ENCODE measurements at places on chromosomes 3 and 15. TPM values are rescaled to one million over a fixed set of nuclear protein-coding genes. Genes with fewer than 3 reads are reported as not detected.

DNA sequence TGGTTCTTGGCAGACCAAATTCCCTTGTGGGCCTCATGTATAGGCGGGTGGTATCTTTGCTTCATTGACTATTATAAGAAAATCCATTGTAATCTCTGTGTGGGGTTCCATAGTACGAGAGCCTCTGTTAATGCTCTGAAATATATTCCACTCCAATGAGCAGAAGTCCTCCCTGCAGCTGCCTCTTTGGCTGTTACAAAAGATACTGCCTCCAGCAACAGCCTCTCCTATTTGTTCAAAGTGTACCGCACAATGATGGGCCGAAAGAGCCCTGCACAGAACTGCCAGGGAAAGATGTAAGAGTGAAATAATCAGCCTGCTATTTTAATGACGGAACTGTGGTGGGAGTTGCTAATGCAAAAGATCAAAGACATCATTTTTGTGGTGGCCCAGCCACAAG, 48.9 kb downstream of the GRK7 start:
- no peak for DNase-seq
- no peaks in the 10 kb centered on the region for H3K36me3 ChIP-seq
- no peak overlapping the region for H3K27ac ChIP-seq
- no peaks in the 10 kb centered on the region for H3K27me3 ChIP-seq

Gene PLA2G4E
- not detected for total RNA-seq

DNA sequence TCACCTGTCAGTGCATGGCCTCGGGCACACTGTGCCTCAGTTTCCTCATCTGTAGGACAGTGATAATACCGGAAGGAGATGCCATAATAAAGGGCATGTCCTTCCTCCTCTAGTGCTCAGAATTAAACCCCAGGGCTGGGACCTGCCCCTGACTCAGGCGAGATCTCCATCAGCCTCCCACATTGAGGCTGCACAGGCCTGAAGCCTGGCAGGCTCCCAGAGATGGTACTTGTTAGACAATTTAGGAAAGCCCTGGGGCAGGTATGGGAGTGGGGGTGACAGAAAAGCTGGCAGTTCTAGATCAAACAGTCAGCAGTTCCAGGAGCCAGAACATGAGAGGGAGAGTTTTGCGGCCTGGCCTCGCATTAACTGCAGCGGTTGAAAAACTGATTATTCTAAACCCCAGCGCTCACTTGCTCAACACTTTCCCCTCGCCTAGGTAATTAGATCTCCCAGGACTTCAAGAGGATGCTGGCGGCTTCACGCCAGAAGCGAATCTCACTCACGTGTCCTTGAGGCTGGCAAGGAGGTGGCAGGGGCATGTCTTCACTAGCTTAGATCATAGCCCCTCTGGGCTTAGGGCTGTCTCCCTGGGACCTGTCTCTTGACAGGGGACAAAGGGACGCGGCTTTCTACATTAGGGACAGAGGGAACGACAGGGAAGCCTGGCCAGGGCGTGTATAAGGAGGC, 73.1 kb downstream of the ATP2B2 start:
- no peak overlapping the region for H3K4me3 ChIP-seq
- peak; percentile 40 for DNase-seq
- no peak overlapping the region for H3K27ac ChIP-seq

DNA sequence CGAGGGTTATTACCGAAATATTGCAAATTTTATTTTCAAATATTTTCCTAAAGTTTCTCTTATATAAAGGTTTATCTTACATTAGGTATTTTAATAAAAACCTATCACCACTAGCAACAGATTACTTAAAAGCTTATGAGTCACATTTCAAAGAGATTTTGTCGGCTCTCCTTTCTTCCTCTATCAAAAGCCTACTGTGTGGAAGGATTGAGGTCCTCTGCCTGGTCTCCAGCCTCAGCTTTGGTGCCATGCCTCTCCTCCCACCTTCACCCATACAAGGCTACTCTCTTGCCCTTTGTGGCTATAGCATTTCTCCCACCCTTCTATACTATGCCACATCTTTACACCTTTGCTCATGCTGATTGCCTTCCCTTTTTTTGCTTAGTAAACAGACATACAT, 199.3 kb downstream of the TNIK start:
- no peaks in the 10 kb centered on the region for H3K36me3 ChIP-seq
- no peaks in the 10 kb centered on the region for H3K27me3 ChIP-seq
- no peak overlapping the region for H3K4me3 ChIP-seq
- H3K27ac ChIP-seq: no peak overlapping the region
- DNase-seq: no peak

DNA sequence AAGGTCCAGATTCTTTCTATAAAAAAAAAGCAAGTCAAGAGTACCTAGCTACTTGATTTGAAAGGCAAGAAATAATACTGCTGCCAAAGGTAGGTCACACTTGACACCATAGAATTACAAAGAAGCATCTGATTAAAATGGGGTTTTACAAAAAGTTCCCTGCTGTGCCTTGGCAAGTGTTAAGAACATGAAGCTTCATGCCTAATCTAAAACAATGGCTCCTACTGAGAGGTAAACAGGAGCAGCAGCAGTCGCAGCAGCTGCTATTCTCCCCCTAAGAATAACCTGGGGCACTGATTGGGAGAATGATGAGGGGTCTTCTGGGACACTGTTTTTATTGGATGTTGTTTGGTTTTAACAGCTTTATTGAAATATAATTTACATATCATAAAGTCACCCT, 14.1 kb downstream of the UBP1 start:
- no peak overlapping the region for H3K27ac ChIP-seq
- H3K4me3 ChIP-seq: no peak overlapping the region
- H3K27me3 ChIP-seq: no peaks in the 10 kb centered on the region
- peaks cover 9% of the 10 kb centered on the region for H3K36me3 ChIP-seq
- DNase-seq: no peak

DNA sequence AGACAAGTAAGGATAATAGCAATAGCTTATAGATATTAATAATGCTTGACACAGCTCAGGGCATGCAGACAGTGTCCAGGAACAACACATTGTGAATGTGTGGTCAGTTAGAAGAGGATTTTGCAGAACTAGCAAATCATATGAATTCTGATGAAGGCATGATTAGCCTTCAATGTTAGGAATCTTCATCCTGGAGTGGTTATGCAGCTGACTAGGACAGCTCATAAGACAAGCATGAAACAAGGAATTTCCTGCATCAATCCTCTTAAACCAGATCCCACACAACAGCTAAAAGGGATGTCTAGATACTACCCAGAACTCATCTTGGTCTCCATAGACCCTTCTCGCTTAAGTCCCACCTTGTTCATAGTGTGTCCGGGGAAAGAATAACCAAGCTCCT, 499.0 kb upstream of the ATP11B start:
- no peaks in the 10 kb centered on the region for H3K27me3 ChIP-seq
- H3K4me1 ChIP-seq: no peaks in the 10 kb centered on the region
- H3K4me3 ChIP-seq: no peak overlapping the region
- H3K27ac ChIP-seq: no peak overlapping the region

GRCh38 chr15:96092186-96092585, 238.3 kb upstream of the NR2F2 start:
- H3K4me1 ChIP-seq: peaks cover 3% of the 10 kb centered on the region
- no peak overlapping the region for H3K27ac ChIP-seq
- no peak for DNase-seq
- H3K4me3 ChIP-seq: no peak overlapping the region
- H3K36me3 ChIP-seq: no peaks in the 10 kb centered on the region
- no peaks in the 10 kb centered on the region for H3K27me3 ChIP-seq

- H3K4me3 ChIP-seq: no peak overlapping the region
- no peaks in the 10 kb centered on the region for H3K27me3 ChIP-seq
- no peaks in the 10 kb centered on the region for H3K4me1 ChIP-seq
- H3K27ac ChIP-seq: no peak overlapping the region
- DNase-seq: no peak
- no peaks in the 10 kb centered on the region for H3K36me3 ChIP-seq
Observed at GRCh38 chr3:13578251-13578650, 29.3 kb downstream of the FBLN2 start.

- no peak overlapping the region for H3K4me3 ChIP-seq
- no peaks in the 10 kb centered on the region for H3K27me3 ChIP-seq
- peaks cover 2% of the 10 kb centered on the region for H3K36me3 ChIP-seq
- H3K4me1 ChIP-seq: no peaks in the 10 kb centered on the region
- DNase-seq: no peak
- no peak overlapping the region for H3K27ac ChIP-seq
Observed at GRCh38 chr15:74025436-74025835, 30.9 kb downstream of the PML start.

DNA sequence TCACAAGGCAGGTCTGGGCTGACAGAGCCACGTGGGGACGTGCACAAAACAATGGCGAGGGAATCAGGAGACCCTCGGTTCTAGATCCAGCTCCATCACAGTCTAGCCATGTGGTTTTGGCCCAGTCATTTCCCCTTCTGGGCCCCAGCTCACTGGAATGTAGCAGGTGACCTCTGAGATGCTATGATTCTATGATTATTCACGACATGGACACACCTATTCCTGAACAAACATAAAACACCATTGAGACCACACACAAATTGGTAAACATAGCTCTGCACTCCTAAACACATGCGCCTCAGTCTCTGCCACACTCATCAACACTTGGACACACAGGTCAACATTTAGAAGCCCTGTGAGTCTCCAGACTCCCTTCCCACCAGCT, 9.0 kb downstream of the IGDCC4 start:
- H3K27ac ChIP-seq: no peak overlapping the region
- H3K4me1 ChIP-seq: no peaks in the 10 kb centered on the region
- DNase-seq: no peak
- H3K4me3 ChIP-seq: no peak overlapping the region

GRCh38 chr15:58138106-58138505, at the start of gene AQP9:
Gene AQP9 (plus strand): TSS chr15:58138381. CDS start chr15:58138566, 185 bp downstream.
- H3K4me1 ChIP-seq: no peaks in the 10 kb centered on the region
- H3K36me3 ChIP-seq: no peaks in the 10 kb centered on the region
- H3K27ac ChIP-seq: no peak within 1 kb of the TSS

Gene AAGAB
- total RNA-seq: 44.0 TPM
